ENCODE measurements at places on chromosomes 12 and 14. TPM values are rescaled to one million over a fixed set of nuclear protein-coding genes. Genes with fewer than 3 reads are reported as not detected.
A peak's percentile ranks its signal among the peaks of the same experiment; 100 is the strongest.

DNA sequence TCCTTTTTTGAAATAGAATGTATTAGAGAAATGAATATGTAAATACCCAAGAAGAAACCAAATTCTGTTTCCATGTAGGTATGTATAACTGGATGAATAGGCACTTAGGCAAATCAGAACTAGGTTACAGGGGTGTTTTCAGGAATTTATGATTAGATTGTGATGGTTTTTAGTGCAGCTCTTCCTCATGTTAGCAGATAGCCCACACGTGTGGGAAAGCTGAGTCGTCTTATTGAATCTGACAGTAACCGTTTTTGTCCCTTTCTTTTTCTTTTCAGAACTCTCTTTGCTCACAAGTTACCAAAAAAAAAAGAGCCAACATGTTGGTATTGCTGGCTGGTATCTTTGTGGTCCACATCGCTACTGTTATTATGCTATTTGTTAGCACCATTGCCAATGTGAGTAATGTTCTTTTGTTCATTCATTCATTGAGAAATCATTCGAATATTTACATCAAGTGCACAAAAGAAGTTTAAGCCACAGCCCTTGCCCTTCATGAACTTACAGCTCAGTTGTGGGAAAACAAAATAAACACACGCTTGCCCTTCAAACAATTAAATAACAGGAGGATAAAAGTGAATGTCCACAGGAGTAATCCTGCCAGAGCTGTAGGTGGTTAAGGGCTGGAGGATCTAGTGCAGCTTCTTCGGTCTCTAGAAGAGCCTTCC lies 14.8 kb downstream of the EMP1 start:
- peak; percentile 31 for DNase-seq

GRCh38 chr14:93736378-93737014 lies 51.8 kb downstream of the PRIMA1 start:
- DNase-seq, result peak; percentile 8

DNA sequence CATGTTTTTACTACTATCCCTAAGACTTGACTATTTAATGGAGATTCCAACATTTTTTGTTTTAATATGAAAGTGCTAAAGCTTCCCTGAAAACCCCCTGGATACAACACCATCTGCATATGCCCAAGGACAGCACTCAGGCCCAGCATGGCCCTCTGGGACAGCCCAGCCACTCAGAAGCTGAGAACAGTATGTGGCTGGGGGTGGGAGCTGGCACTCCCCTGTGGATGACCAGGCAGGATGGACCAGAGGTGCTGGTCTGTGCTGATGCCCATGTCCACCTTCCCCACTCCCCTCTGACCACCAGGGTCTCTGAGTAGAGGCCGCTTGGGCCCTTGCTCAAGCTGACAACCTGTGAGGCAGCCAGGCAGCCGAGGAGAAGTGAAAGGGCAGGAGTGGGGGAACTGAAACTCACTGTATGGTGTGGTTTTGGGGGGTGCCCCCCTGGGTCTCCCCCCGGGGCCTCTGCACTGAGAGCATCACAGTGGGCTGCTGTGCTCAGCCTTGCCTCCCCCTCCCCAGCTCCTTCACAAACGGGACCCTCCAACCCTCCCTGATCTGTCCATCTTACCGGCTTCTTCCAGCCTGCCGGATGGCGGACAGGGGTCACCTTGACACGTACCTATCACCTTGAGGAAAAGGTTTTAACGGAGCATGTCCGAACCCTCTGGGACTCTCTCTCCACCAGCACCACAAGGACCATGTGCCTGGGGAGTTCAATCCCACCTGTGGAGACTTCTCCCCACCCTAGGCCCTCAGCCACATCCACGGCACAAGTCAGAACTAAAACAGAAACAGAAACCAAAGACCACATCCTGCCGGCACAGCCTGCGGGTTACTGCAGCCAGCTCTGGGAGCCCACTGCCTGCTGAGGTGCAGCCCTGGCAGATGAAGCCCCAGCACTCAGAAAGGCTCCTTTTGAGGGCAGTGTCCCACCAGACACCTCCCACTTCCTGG lies at the start of gene TMEM229B:
Gene TMEM229B (minus strand): TSS at position 785 of the 957 bp plus-strand sequence. CDS start 14,798 bp downstream, outside the sequence.
- peak; percentile 80 for DNase-seq

DNA sequence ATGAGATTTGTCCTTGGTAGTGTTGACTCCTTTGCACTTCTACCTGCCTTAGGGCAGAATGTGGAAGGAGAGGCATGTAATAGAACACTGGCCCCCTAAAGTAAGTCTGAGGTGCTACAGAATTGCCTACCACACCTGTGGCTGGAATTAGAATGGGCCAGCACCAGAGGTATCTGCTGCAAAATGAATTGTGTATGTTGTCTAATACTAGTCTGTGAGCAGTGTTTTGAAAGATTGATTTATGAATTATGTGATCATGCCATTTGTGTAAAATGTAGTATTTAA lies 5.7 kb upstream of the STYX start:
- DNase-seq, result no peak

GRCh38 chr14:103328941-103329340 lies 5.1 kb upstream of the EIF5 start:
- no peak for DNase-seq

DNA sequence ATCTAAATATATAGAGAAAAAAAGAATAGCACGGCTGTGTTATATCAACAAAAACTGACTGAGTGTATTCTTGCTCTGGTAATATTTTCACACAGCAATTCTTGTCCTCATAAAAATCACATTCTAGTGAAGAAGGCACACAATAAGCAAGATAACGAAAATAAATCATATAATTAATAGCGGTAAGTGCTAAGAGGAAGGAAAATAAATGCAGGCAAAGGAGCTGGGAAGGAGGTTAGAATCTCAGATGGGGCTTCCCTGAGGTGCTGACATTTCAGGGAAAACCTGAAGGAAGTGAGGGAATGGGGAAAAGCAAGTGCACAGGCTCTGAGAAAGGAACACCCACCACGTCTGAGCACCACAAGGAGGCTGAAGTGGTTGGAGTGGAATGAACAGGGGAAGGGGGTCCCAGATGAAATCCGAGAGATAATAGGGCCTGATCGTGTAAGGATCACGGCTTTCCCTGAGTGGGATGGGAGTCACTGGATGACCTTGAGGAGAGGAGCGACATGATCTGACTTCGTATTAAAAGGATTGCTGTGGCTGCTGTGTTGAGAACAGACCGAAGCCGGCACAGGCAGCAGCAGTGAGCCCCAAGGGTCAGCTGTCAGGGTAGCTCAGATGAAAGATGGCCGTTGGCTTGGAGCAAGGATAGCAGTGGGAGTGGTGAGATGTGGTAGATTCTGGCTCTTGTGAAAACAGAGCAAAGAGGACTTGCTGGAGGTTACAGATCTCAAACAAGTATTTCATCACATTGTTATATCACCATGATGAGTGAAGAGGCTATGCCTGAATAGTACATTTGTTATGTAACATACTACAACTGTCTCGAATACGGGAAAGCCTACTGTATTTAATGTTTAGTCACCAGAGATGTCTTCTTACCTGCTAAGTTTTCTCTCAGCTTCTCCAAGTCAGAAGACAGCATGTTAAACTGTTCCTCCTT lies 67.1 kb upstream of the VPS33A start:
- DNase-seq, result no peak

DNA sequence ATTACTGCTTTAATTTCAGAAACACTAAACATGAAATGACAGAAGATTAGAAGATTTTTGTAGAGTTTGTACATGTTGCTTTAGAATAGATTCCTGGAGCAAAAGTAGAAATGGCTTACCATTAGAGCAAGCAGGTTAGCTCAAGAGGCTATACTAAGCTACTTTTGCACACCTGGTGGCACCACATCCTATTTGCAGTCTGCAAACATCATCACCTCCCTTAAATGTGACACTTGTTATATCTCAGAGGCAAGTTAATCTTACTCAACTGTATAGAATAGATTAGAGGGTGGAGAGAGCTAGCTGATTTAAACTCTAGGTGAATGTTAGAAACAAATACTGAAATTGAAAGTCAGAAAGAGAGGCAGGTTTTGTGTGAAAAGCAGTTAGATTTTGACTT lies 30.7 kb upstream of the OR4E1 start:
- no peak for DNase-seq

GRCh38 chr14:46596236-46596635 lies 55.3 kb downstream of the RPL10L start:
- no peak for DNase-seq

- DNase-seq, result no peak
Measured at GRCh38 chr14:101251812-101252442, 309.4 kb upstream of the DIO3 start.

DNA sequence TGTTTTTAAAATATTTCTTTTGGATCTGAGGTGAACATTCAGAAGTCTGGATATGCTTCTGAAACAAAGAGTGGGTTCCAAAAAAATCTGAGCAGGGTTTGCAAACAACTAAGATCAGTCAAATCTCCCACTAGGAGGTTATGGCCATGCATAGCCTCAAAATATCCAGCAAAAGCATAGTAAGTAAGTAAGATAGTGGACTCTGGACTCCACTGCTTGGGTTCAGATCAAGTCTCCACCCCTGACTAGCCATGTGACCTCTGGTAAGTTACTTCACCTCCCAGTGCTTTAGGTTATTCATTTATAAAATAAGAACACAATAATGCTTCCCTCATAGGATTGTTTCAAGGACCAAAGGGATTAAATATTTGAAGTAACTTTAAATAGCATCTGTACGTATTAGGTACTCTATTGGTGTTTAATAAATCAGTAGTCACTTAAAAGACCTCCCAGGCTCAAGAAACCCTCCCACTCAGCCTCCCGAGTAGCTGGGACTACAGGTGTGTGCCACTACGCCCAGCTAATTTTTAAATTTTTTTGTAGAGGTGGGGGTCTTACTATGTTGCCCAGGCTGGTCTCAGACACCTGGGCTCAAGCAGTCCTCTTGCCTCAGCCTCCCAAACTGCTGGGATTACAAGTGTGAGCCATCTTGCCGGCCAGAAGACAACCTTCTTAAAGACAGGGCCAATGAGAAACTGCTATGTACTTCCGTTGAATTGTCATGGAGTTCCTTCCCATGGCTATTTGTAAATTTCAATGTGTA lies 95.7 kb upstream of the SOX5 start:
- DNase-seq, result no peak

- DNase-seq, result peak; percentile 12
Measured at GRCh38 chr14:50714450-50715073, 46.5 kb upstream of the SAV1 start.

- DNase-seq, result no peak
Measured at GRCh38 chr12:26302776-26303175, 107.4 kb downstream of the SSPN start.

- peak; percentile 90 for DNase-seq
Measured at GRCh38 chr14:49999146-49999761, 106.4 kb downstream of the ARF6 start.

GRCh38 chr12:90757957-90758356 lies 197.0 kb downstream of the CCER1 start:
- no peak for DNase-seq

- DNase-seq, result no peak
Measured at GRCh38 chr12:112353393-112353792, 28.8 kb downstream of the HECTD4 start.

DNA sequence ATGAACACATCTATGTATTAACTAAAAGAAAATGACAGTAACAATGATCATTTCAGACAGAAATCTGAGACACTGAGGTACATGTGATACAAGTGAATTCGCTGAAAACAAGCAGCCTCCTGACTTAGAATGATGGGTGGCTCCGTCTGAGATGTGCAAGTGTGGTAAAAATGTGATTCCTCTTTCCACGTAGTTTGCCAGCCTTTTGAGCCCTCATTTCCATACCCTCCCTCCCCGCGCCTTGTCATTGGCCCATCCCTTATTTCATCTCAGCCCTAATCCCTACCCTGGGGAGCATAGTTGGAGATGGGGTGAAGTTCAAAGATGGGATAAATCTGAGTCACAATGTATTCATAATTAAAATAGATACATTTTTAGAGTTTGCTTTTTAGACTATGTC lies 107.8 kb downstream of the BMP4 start:
- DNase-seq, result no peak

- no peak for DNase-seq
Measured at GRCh38 chr12:84201976-84202375, 710.6 kb downstream of the SLC6A15 start.

The MFAP5 gene
- not detected for total RNA-seq

The MMP14 gene
- total RNA-seq, result 1.4 TPM

The ETNK1 gene
- 84.0 TPM for total RNA-seq

The KRT72 gene
- total RNA-seq, result 2.3 TPM

The SMIM41 gene
- not detected for total RNA-seq

The CLEC1B gene
- not detected for total RNA-seq

The TSPAN8 gene
- not detected for total RNA-seq

The BMP4 gene
- not detected for total RNA-seq

The GALC gene
- total RNA-seq, result 40.3 TPM

The TAS2R42 gene
- total RNA-seq, result not detected

The KRT6A gene
- not detected for total RNA-seq

The DAO gene
- not detected for total RNA-seq

The GNG2 gene
- total RNA-seq, result 250 TPM

All from activated T-cell treated with anti-CD3 and anti-CD28 coated beads, Interleukin-2, amount 50 U/mL, for 72 hours (primary cell).